ENCODE measurements at places on chromosomes 6 and 20.

- peak; percentile 50 for DNase-seq
Observed at GRCh38 chr20:24027229-24027628, 38.6 kb upstream of the GGTLC1 start.

- DNase-seq = no peak
Observed at GRCh38 chr20:6029538-6029937, 24.3 kb downstream of the LRRN4 start.

GRCh38 chr6:56913285-56914074, 41.4 kb upstream of the BEND6 start:
- DNase-seq = no peak

GRCh38 chr6:111861431-111861885, 11.8 kb downstream of the FYN start:
- no peak for DNase-seq
